Fibroblast of skin of left quadriceps (primary cell): ENCODE measurements at places on chromosomes 7 and 10.

- DNase-seq = no peak
Measured at GRCh38 chr7:121480566-121481335, 84.6 kb upstream of the FAM3C start.

DNA sequence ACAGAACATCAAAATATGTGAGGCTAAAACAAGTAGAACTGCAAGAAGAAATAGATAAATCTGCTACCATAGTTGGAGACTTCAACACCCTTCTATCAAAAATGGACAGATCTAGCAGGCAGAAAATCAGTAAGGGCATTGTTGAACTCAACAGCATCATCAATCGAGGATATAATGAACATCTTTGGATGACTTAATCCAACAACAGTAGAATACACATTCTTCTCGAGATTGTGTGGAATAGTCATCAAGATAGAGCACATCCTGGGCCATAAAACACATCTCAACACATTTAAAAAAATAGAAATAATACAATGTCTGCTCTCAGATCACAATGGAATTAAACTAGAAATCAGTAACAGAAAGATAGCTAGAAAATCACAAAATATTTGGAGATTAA lies 9.9 kb downstream of the IGFBP1 start:
- peak; percentile 45 for DNase-seq

- DNase-seq = no peak
Measured at GRCh38 chr10:31587691-31588090, 268.7 kb downstream of the ZEB1 start.

GRCh38 chr7:4271716-4272015 lies 410.4 kb upstream of the FOXK1 start:
- no peak for DNase-seq

DNA sequence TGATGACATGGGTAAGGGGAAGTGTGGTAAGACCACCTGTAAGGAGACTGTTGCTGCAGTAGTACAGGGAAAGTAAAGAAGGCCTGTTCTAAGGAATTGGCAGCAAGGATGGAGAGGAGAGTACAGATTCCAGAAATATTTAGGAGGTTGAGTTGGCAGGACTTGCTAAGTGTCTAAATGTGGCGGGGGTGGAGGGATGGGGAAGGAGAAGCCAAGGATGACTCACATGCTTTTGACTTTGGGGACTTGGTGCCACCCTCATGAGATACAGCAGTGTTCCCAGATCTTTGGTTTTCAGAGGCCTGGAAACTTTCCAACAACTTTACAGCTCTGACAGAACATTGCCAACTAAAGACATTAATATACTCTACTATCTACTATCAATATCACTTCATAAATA lies 45.4 kb downstream of the CDK6 start:
- DNase-seq = no peak

DNA sequence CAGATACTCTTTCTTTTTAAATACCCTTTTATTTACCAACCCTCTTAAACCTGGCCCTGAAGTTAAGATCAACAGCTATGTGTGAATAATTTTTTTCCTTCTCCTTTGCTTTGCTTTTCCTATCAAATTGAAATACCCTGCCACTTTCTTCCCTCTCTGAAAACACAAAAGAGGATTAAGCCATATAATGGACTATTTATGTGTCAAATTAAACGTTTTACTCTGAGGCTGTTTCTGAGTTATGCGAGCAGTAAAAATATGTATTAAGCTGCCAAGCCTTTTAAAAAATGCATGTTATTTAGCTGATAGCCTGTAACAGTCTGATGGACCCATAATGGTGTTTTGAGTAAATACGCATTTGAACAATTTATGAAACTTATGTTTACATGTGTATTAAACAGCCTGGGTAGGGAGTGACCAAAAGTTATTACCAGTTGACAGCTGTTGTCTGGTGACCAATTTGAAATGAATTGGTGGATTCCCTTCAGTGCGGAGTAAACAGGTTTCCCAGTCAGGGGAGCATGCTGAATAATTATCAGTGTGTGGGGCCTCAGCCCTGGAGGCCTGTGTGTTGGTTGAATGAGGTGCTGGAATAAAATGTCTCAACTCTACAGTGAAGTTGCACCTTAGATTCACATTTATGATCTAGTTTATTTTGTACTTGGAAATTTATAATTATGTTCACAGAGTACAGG lies 89.6 kb downstream of the AUTS2 start:
- DNase-seq = no peak

- no peak for DNase-seq
Measured at GRCh38 chr7:12031186-12031585, 179.9 kb upstream of the TMEM106B start.

GRCh38 chr7:6250364-6250833 lies 22.0 kb downstream of the CYTH3 start:
- DNase-seq = no peak

DNA sequence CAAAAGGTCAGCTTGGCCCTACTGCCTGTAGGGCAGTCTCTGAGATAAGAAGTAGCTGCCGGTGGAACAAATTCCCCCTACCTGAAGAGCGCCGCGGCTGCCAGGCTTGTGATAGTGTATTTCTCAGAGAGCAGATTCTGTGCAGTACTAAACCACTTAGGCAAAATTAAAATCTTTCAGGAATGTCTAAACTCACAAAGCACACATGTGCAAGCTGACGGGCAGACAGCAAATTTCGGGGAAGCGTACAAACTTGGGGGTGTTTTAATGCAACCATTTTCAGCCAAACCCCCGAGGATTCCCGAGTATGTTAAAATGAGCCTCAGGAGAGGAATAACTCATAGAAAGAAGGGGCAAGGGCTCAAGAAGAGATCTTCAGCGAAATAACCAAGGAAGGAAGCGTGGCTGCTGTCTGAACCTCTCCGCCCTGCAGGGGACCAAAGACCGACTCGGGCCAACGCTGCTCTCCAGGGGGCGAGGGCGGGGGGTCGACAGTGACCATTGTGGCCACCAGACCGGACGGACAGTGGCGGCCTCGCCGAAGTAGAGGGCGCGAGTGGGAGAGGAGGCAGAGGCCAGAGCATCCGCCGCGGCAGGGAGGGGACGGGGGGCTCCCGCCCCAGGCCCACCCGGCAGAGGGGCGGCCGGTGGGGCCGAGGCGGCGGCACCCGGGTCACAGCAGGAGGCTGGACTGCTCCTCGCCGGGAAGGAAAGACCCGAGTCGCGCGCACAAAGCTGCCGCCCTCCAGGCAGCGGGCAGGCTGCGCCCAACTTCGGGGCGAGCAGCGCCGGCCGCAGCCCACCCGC lies 819 bp downstream of the HYCC1 start:
- no peak for DNase-seq

DNA sequence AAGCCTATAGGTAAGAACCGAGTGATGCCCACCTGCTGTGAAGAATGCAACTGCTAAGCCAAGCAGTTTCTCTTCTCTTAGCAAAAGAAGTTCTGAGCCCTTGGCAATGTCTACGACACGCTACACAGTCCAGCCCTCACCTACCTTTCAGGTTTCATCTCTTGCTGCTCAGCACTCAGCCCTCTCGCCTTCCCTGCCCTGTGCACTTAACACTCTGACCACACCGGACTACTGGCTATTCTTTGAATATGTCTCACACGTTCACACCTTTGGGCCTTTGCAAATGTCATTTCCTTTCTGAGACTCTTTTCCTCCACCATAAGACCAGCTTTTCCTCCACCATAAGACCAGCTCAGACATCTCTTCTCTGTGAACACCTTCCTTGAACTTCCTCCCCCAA lies 67.0 kb upstream of the ITGB1 start:
- no peak for DNase-seq

DNA sequence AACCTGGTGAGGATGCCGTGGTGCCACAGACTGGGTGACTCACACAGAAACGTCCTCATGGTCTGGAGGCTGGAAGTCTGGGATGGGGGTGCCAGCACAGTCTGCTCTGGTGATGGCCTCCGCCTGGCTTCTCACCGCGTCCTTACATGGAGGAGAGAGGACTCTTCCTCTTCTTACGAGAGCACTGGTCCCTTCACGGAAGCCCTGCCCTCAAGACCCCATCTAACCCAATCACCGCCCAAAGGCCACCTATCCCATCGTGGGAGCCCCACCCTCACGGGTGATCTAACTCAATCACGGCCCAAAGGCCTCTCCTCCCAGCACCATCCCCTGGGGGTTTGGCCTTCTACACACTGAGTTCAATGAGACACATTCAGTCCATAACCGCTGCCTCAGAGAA lies 137.7 kb downstream of the PTPRN2 start:
- no peak for DNase-seq

DNA sequence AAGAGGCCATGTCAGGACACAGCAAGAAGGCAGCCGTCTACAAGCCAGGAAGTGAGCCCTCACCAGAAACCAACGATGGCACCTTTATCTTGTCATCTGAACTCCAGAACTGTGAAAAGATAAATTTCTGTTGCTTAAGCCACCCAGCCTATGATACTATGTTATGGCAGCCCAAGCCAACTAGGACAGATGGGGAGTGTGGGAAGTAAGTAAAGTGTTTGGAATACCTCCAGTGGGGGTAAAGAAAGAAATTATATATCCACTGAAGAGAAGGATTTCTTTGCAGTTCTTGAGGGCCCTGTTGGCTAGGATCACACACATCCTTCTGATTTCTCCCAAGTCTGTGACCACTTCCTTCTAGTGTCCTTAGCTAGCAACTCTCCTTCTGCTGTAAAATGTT lies 384.4 kb downstream of the TNS3 start:
- no peak for DNase-seq

DNA sequence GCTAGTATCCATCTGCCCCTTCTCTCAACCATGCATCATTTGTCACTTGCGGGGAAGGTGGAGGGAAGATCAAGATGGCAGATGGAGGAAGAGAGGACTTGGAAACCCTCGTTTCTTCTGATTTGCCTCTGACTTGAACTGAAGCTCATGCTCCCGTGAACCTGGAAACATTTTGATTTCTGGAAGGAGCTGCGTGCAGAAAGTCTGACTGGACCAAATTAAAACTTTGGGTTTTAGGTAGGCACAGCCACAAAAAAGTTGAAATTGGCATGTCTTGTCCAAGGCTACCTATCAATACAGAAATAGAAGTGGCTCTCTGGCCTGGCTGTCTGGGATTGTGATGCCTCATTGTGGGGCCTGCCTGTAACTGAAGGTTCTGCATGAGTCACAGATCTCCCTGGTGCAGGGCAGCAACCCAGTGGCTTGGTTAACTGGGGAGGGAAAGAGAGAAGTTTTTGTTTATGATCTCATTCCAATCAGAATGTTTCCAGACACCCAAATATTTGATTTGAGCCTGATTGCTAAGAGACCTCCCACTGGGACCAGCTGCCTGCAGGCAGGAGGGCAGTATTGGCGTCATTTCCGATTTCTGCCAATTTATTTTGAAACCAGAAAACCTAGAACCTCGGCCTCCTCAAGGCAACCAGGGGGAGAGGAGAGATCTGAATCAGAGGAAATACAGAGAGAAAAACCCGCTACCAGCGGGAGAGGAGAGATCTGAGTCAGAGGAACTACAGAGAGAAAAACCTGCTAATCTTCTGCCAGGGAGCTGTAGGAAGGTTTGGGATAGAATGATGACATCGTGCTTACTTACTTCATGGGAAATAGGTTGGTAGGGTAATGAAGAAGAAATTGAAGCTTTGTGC lies 363.6 kb downstream of the ANKRD30A start:
- no peak for DNase-seq

- DNase-seq = peak; percentile 5
Measured at GRCh38 chr7:129748356-129749109, 137.0 kb downstream of the NRF1 start.

DNA sequence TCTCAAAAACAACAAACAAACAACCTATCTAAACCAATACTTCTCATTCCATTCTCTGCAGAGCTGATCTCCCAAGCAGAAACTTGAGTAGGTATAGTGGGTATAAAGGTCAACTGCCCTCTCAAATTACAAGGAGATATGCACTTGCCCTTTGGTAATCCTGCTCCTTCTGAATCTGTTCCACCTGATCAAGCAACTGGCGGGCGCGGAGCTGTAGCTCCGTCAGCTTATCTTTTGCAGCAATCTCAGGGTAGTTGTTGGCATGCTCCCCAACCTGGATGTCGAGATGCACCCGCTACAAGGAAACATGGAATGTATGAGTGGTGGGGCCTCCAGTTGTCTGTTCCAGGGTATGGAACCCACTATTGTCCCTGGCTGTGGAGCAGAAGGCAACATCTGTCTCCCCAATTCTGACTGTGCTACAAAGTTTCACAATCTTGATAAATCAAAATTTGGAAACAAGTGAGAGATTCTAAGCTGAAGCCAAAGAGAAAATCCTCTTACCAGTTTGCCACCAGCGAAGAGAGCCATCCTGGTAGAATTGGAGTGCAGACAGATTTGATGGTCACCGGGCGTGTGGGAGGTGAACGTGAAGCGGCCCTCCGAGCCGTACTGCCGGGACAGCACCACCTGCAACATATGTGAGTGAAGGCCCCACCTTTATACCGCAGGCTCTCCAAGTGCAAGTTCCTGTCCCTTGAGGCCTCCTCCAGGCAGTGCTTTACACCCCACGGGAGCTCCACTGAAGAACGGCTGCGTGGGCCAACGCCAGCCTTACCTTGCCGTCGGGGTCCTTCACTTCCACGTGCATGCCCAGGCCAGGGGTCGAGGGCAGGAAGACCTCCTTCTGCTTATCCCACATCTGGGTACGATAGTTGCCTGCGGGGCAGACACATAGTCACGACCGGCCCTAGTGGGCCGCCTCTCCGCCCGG lies 819 bp downstream of the TMED4 start:
- no peak for DNase-seq

DNA sequence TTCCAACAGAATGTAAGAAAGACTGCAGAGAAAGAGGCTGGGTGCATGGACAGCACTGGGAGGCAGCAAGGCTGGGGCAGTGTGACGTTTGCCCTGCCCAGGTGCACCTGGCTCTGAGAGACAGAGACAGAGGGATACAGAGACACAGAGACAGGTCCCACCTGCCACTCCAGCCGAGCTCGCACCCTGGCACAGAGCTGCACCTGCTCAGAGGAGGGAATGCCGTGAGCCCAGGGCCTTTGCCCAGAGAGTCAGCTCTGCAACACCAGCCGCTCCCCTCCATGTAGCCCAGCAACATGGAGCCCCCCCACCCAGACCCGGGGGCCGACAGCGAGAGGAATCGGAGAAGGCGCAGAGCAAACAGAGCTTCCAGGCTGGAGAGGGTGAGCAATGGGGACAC lies 35.3 kb upstream of the PROSER2 start:
- no peak for DNase-seq

DNA sequence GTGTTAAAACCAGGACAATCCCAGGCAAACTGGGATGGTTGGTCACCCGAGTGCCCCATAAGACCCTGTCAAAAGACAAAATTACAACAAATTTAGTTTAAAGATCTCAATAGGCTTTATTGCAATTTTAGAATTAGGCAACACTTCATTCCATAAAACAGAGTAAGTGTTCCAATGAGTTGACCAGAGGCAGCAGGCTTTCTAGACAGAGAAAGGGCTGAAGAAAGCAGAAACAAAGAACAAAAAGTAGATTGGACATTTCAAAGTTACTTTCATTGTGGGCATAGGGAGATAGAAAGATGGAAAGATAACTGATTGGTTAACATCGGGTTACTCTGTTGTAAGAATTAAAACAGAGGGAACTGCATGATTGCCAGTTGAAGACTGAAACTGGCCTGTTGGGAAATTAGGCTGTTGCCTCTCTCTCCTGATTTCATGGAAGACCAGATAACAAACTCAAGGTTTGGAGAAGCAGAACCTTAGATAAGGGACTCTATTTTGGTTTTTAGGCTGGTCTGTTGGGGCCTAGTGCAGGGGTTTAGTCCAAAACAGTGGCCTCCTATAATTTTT lies 36.3 kb downstream of the ENTPD1 start:
- DNase-seq = no peak
